ENCODE measurements at places on chromosomes 6 and 20. TPM values are rescaled to one million over a fixed set of nuclear protein-coding genes. Genes with fewer than 3 reads are reported as not detected.

THBD gene
- 2.7 TPM for total RNA-seq

ZNF217 gene
- 27.4 TPM for total RNA-seq

HRH3 gene
- not detected for total RNA-seq

FKBP1C gene
- not detected for total RNA-seq

MYLK2 gene
- 0.37 TPM for total RNA-seq

LST1 gene
- not detected for total RNA-seq

LAMA4 gene
- 39.1 TPM for total RNA-seq

KCNK16 gene
- total RNA-seq: 0.73 TPM

GPR6 gene
- total RNA-seq: not detected

ATAT1 gene
- total RNA-seq: 3.0 TPM

RAMACL gene
- total RNA-seq: 9.0 TPM

POU5F1 gene
- not detected for total RNA-seq

PRDM1 gene
- 16.2 TPM for total RNA-seq

- H3K27ac ChIP-seq: no peak overlapping the region
- H3K36me3 ChIP-seq: no peaks in the 10 kb centered on the region
- no peak overlapping the region for H3K4me3 ChIP-seq
- H3K27me3 ChIP-seq: no peaks in the 10 kb centered on the region
- no peak for DNase-seq
Measured at GRCh38 chr6:52077180-52077884, 10.1 kb downstream of the PKHD1 start.

GRCh38 chr20:51321343-51322163 lies 221.0 kb downstream of the NFATC2 start:
- no peak for DNase-seq
- no peak overlapping the region for H3K27ac ChIP-seq
- H3K4me3 ChIP-seq: no peak overlapping the region

GRCh38 chr6:139150920-139151319 lies 16.0 kb downstream of the HECA start:
- H3K36me3 ChIP-seq: no peaks in the 10 kb centered on the region
- no peak for DNase-seq
- H3K27ac ChIP-seq: no peak overlapping the region
- H3K4me1 ChIP-seq: peaks cover 81% of the 10 kb centered on the region
- no peaks in the 10 kb centered on the region for H3K27me3 ChIP-seq

GRCh38 chr6:111921103-111921502 lies 47.9 kb upstream of the FYN start:
- H3K4me1 ChIP-seq: no peaks in the 10 kb centered on the region
- H3K27ac ChIP-seq: no peak overlapping the region
- no peak for DNase-seq
- H3K36me3 ChIP-seq: no peaks in the 10 kb centered on the region

GRCh38 chr6:6645261-6645917 lies 56.9 kb downstream of the LY86 start:
- DNase-seq: no peak
- no peak overlapping the region for H3K4me3 ChIP-seq
- H3K36me3 ChIP-seq: no peaks in the 10 kb centered on the region

DNA sequence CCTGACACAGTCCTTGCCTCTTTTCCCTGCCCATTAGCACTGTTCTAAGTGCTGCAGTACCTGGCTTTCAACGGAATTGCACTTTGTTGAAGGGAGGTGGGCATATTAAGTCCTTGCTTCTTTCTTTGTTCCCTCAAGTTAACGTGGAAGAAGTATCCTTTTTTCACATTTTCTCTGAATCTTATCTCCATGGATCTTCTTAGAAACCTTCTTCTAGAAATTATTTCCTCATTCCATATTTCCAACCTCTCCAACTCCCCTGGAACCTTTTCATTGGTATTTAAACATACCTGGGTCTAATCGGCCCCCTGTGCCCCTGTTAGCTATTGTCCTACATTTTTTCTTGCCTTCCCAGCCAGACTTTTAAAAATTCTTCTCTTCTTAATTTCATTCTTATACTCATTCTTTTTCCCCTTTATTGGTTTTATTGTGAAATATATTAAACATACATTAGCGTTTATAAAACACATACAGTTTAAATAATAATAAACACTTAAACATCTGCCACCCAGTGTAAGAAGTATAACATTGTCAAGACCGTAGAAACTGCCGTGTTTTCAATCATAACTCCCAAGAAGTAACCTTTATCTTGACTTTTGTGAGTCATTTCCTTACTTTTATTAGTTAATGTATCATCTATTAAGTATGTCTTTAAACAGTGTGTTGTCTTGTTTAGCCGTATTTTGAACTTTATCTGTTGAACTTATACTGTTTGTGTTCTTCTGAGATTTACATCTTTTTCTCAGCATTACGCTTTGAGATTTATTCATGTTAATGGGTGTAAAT lies 118.2 kb downstream of the CDKAL1 start:
- H3K36me3 ChIP-seq: peaks cover 8% of the 10 kb centered on the region
- H3K4me3 ChIP-seq: no peak overlapping the region
- no peak for DNase-seq
- H3K4me1 ChIP-seq: peaks cover 6% of the 10 kb centered on the region
- no peak overlapping the region for H3K27ac ChIP-seq

- no peaks in the 10 kb centered on the region for H3K4me1 ChIP-seq
- no peaks in the 10 kb centered on the region for H3K27me3 ChIP-seq
Measured at GRCh38 chr6:22476811-22477390, 92.5 kb upstream of the HDGFL1 start.

- H3K4me3 ChIP-seq: no peak overlapping the region
- DNase-seq: peak; percentile 95
- H3K36me3 ChIP-seq: no peaks in the 10 kb centered on the region
- H3K4me1 ChIP-seq: peaks cover 48% of the 10 kb centered on the region
Measured at GRCh38 chr6:43695215-43695966, 7.8 kb upstream of the MRPS18A start.

GRCh38 chr20:13936781-13937576 lies 53.4 kb downstream of the SEL1L2 start:
- no peaks in the 10 kb centered on the region for H3K27me3 ChIP-seq
- H3K4me1 ChIP-seq: peaks cover 9% of the 10 kb centered on the region
- no peak overlapping the region for H3K4me3 ChIP-seq
- H3K36me3 ChIP-seq: no peaks in the 10 kb centered on the region
- no peak for DNase-seq

GRCh38 chr6:131443014-131443413 lies 130.0 kb upstream of the ARG1 start:
- no peak overlapping the region for H3K4me3 ChIP-seq
- no peak for DNase-seq
- no peaks in the 10 kb centered on the region for H3K36me3 ChIP-seq
- no peak overlapping the region for H3K27ac ChIP-seq

DNA sequence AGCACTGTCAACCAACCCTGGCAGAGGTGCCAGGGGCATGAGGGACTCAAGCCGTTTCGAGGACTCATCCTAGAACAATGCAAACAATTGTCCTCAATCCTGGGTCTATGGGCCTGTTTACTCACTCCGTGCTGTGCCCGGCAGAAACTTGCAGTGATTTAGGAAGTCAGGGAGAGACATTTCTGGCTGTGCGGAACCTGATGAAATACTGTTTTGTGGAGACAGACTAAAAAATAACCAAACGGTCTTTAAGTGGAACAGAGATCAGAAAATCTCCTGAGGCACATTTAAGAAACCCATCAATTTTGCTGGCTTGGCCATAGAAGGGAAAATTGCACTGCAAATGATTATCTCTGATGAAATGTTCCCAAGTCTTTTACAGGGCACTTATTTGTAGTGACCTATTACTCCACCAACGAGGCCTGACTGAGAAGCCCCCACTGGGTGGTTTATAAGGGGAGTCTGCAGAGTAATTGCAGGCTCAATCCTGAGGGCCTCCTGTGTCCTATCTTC lies 79.8 kb upstream of the KCNK16 start:
- no peak overlapping the region for H3K4me3 ChIP-seq
- H3K4me1 ChIP-seq: no peaks in the 10 kb centered on the region
- H3K36me3 ChIP-seq: no peaks in the 10 kb centered on the region
- H3K27me3 ChIP-seq: no peaks in the 10 kb centered on the region
- H3K27ac ChIP-seq: no peak overlapping the region
- DNase-seq: no peak

DNA sequence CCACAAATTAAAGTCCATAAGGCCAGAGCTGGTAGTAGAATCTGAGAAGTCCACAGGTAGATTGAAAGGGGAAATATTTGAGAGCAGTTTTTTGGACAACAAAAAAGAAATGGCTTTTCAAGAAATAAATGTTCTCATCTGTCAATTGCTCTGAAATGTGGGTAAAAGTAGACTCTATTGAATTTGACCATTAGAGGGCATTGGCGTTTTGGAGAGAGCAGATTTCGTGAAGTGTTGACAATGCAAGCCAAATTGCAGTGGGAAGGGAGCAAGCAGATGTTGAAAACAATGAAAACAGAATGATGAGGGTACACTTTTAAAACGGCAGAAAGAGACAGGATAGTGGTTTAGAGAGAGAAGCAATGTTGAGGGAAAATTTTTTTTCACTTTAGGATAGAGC lies 149.1 kb upstream of the FAM83B start:
- no peak overlapping the region for H3K27ac ChIP-seq
- H3K27me3 ChIP-seq: no peaks in the 10 kb centered on the region
- peaks cover 3% of the 10 kb centered on the region for H3K4me1 ChIP-seq
- peak; percentile 36 for DNase-seq
- no peak overlapping the region for H3K4me3 ChIP-seq
- H3K36me3 ChIP-seq: no peaks in the 10 kb centered on the region

- H3K27me3 ChIP-seq: no peaks in the 10 kb centered on the region
- H3K36me3 ChIP-seq: no peaks in the 10 kb centered on the region
- H3K4me3 ChIP-seq: no peak overlapping the region
Measured at GRCh38 chr6:34347303-34347702, 45.2 kb downstream of the NUDT3 start.

- no peak overlapping the region for H3K4me3 ChIP-seq
- no peaks in the 10 kb centered on the region for H3K4me1 ChIP-seq
- no peak for DNase-seq
- H3K27ac ChIP-seq: no peak overlapping the region
- peaks cover 6% of the 10 kb centered on the region for H3K36me3 ChIP-seq
Measured at GRCh38 chr20:13756551-13756950, 28.2 kb downstream of the ESF1 start.

DNA sequence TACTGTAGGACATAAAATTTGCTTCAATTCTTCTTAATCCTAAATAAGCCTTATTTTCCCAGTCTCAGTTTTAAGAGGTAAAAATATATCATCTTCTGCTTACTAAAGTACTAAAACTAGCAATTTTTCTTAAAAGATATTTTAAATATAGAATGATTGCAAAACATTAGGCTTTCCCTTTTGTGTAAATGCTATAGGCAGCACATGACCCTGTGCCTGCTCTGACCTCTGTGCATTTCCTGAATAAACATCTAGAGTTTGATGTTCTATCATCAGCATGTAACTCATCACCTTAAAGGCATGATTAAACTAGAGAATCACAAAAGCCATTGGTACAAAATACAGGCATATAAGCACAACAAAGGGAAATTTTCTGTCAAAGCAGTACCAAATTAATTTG lies 422.7 kb downstream of the TFAP2B start:
- H3K4me1 ChIP-seq: no peaks in the 10 kb centered on the region
- no peak overlapping the region for H3K27ac ChIP-seq
- no peak overlapping the region for H3K4me3 ChIP-seq

GRCh38 chr6:96065213-96065612 lies 49.4 kb downstream of the FUT9 start:
- H3K27ac ChIP-seq: no peak overlapping the region
- no peak overlapping the region for H3K4me3 ChIP-seq
- no peak for DNase-seq
- H3K27me3 ChIP-seq: no peaks in the 10 kb centered on the region

DNA sequence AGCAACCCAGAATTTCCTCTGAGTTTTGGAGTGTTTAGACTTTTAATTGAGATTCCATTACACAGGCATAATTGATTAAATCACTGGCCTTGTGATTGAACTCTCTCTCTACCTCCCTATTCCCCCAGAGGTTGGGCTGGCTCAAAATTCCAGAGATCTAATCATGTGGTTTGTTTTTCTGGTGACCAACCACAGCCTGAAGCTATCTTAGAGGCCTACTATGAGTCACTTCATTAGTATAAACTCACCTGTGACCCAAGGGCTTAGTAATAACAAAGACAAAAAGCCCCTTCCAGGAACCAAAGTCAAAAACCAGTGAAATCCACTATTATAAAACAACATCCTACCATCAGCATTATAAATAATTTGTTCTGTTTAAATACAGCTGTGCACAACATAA lies 992.5 kb upstream of the CITED2 start:
- H3K27me3 ChIP-seq: no peaks in the 10 kb centered on the region
- no peak overlapping the region for H3K4me3 ChIP-seq
- H3K27ac ChIP-seq: no peak overlapping the region
- no peaks in the 10 kb centered on the region for H3K4me1 ChIP-seq

- H3K27ac ChIP-seq: no peak overlapping the region
- H3K27me3 ChIP-seq: no peaks in the 10 kb centered on the region
- no peak overlapping the region for H3K4me3 ChIP-seq
- no peak for DNase-seq
- H3K36me3 ChIP-seq: no peaks in the 10 kb centered on the region
Measured at GRCh38 chr20:61765871-61766654, 299.6 kb downstream of the TAF4 start.

GRCh38 chr6:88614316-88614877 lies 349.0 kb downstream of the RNGTT start:
- DNase-seq: no peak
- H3K27me3 ChIP-seq: no peaks in the 10 kb centered on the region
- no peak overlapping the region for H3K27ac ChIP-seq
- H3K36me3 ChIP-seq: no peaks in the 10 kb centered on the region
- no peaks in the 10 kb centered on the region for H3K4me1 ChIP-seq

DNA sequence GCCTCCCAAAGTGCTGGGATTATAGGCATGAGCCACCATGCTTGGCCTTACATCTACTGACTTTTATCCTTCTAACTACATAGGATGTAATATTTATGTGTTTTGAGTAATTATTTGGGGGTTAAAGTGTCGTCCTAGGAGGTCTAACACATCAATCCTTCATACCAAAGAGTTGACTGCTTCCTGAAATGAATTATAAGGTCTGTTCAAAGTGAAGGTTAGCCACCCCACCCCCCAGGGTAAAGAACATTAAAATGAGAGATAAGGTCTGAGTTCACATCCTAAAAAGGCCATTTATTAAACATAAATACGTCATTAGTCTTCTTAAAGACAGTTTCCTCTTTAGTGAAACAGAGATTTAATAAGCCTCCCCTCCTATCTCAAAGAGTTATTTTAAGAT lies 33.8 kb downstream of the TNFAIP3 start:
- H3K4me1 ChIP-seq: no peaks in the 10 kb centered on the region
- H3K36me3 ChIP-seq: no peaks in the 10 kb centered on the region
- H3K27ac ChIP-seq: no peak overlapping the region
- H3K4me3 ChIP-seq: no peak overlapping the region

- H3K36me3 ChIP-seq: peaks cover 10% of the 10 kb centered on the region
- H3K4me1 ChIP-seq: peaks cover 21% of the 10 kb centered on the region
- DNase-seq: peak; percentile 61
- no peak overlapping the region for H3K4me3 ChIP-seq
- no peak overlapping the region for H3K27ac ChIP-seq
- H3K27me3 ChIP-seq: no peaks in the 10 kb centered on the region
Measured at GRCh38 chr20:48619126-48620101, 208.4 kb downstream of the PREX1 start.

DNA sequence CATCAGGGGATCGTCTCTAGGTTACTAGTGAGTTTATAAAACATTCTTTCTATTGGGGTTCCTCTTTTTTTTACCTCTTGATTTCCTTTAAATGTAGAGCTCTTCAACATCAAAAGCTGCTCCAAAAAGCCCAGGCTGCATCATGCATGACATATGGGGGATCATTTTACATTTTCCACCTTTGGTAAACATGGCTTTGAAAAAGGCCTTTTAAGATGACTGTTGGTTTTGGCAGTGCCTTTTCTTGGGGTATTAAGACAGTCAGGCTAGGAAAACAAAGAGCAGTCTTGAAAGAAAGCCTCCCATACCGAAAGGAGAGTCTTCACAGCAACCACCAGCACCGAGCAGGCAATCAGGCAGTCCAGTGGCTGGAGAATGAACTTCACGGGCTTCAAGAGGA lies 73.2 kb downstream of the NPEPL1 start:
- H3K4me1 ChIP-seq: no peaks in the 10 kb centered on the region
- H3K27me3 ChIP-seq: no peaks in the 10 kb centered on the region
- no peak for DNase-seq
- no peak overlapping the region for H3K4me3 ChIP-seq
- no peak overlapping the region for H3K27ac ChIP-seq
- no peaks in the 10 kb centered on the region for H3K36me3 ChIP-seq

Measured in stomach (tissue), 19 donors.